M059J (cell line): ENCODE measurements at places on chromosomes 6 and 20. TPM values are rescaled to one million over a fixed set of nuclear protein-coding genes. Genes with fewer than 3 reads are reported as not detected.

CDYL gene
- 34.3 and 49.2 TPM in 2 replicates for total RNA-seq

LY6G6D gene
- not detected in 2 replicates for total RNA-seq

DEFB124 gene
- total RNA-seq, result not detected in 2 replicates

TDRD6 gene
- total RNA-seq, result 0.02 TPM in 1 of 2 replicates, not detected in the other

MAP1LC3A gene
- 59.8 and 72.2 TPM in 2 replicates for total RNA-seq

HLA-DRA gene
- total RNA-seq, result 1.2 and 2.0 TPM in 2 replicates

POU5F1 gene
- 0.39 TPM in 1 of 2 replicates, not detected in the other for total RNA-seq

BCAS4 gene
- 15.4 and 16.2 TPM in 2 replicates for total RNA-seq

DNPH1 gene
- 19.3 and 24.3 TPM in 2 replicates for total RNA-seq

C6orf132 gene
- total RNA-seq, result 0.30 and 2.2 TPM in 2 replicates

PACRG gene
- total RNA-seq, result 0.12 TPM in 1 of 2 replicates, not detected in the other

IMPG1 gene
- not detected in 2 replicates for total RNA-seq

HSPA12B gene
- total RNA-seq, result 0.05 TPM in 1 of 2 replicates, not detected in the other

SIRPG gene
- 0.89 TPM in 1 of 2 replicates, not detected in the other for total RNA-seq

RBPJL gene
- not detected in 2 replicates for total RNA-seq

TREML1 gene
- total RNA-seq, result not detected in 2 replicates

IL17A gene
- total RNA-seq, result not detected in 2 replicates

TCP11 gene
- total RNA-seq, result not detected in 2 replicates

FUT9 gene
- not detected in 2 replicates for total RNA-seq

TRAPPC3L gene
- total RNA-seq, result 0.27 TPM in 1 of 2 replicates, not detected in the other

SDCBP2 gene
- 3.4 and 3.7 TPM in 2 replicates for total RNA-seq

TSHZ2 gene
- total RNA-seq, result 5.5 and 11.9 TPM in 2 replicates

TEAD3 gene
- 14.9 and 19.1 TPM in 2 replicates for total RNA-seq

NOP56 gene
- 120 and 163 TPM in 2 replicates for total RNA-seq
